ENCODE measurements at places on chromosomes 2 and 18. TPM values are rescaled to one million over a fixed set of nuclear protein-coding genes. Genes with fewer than 3 reads are reported as not detected.

SP140 gene
- polyA plus RNA-seq = not detected

FAM228B gene
- polyA plus RNA-seq = 3.1 TPM

GCG gene
- 258 TPM for polyA plus RNA-seq

CFAP65 gene
- polyA plus RNA-seq = 0.03 TPM

ZNF892 gene
- 0.34 TPM for polyA plus RNA-seq

SERPINB10 gene
- 0.27 TPM for polyA plus RNA-seq

D2HGDH gene
- polyA plus RNA-seq = 17.8 TPM

LYG1 gene
- polyA plus RNA-seq = 0.59 TPM

CD226 gene
- 0.88 TPM for polyA plus RNA-seq

GKN1 gene
- 2,134 TPM for polyA plus RNA-seq
